ENCODE measurements at places on chromosomes 3 and 15.

GRCh38 chr15:48862705-48863104 is 15.2 kb upstream of the EID1 start:
- H3K36me3 ChIP-seq = no peaks in the 10 kb centered on the region
- H3K27ac ChIP-seq = no peak overlapping the region
- peaks cover 15% of the 10 kb centered on the region for H3K27me3 ChIP-seq
- H3K4me1 ChIP-seq = no peaks in the 10 kb centered on the region
- no peak overlapping the region for H3K4me3 ChIP-seq
- no peak for DNase-seq

DNA sequence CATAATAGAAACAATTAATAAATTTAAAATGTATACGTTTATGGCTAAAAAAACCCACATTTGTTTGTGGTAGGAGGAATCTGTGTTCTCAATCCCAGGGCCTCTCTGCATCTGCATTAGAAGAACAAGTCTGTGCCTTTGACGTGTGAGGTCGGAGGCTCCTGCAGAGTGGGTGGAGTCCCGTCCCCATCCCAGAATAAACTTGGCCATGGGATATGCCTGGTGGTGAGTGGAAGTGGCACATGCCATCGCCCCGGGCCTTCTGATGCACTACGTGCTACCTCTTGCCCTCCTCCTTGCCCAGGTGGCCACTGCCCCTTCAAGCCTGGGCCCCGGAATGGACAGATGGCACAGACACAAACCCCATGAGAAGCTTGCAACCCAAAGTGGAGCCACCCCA is 131.1 kb upstream of the NSMCE3 start:
- no peaks in the 10 kb centered on the region for H3K36me3 ChIP-seq
- no peak overlapping the region for H3K27ac ChIP-seq
- H3K4me1 ChIP-seq = no peaks in the 10 kb centered on the region
- peaks cover 33% of the 10 kb centered on the region for H3K27me3 ChIP-seq

GRCh38 chr3:40382617-40382979 is 4.4 kb upstream of the ENTPD3 start:
- peaks cover 7% of the 10 kb centered on the region for H3K4me1 ChIP-seq
- H3K27me3 ChIP-seq = peaks cover 17% of the 10 kb centered on the region
- no peak overlapping the region for H3K27ac ChIP-seq
- H3K36me3 ChIP-seq = no peaks in the 10 kb centered on the region
- H3K4me3 ChIP-seq = no peak overlapping the region

DNA sequence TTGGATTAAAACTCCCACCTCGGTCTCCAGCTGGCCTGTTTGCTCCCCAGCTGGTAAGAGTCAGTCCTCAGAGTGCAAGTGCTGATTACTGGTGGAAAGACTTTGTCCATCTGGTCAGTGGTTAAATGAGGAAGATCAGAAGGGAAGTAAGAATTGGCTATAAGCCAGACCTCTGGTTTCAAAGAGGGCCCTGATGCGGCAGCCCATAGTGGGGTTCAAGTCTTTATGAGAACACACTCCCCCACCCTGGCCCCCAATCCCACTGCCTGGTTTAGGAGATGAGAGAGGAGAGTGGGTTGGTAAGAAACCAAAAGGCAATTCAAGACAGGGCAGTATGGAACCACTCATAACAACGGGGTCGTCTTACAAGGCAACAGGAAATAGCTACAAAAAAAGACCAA is 65.0 kb downstream of the FRMD4B start:
- H3K4me1 ChIP-seq = no peaks in the 10 kb centered on the region
- peaks cover 6% of the 10 kb centered on the region for H3K36me3 ChIP-seq
- no peak overlapping the region for H3K4me3 ChIP-seq
- H3K27me3 ChIP-seq = no peaks in the 10 kb centered on the region
- no peak overlapping the region for H3K27ac ChIP-seq

GRCh38 chr15:25778161-25778560 is 85.0 kb downstream of the ATP10A start:
- peaks cover 15% of the 10 kb centered on the region for H3K36me3 ChIP-seq
- no peak overlapping the region for H3K27ac ChIP-seq
- DNase-seq = no peak
- H3K27me3 ChIP-seq = no peaks in the 10 kb centered on the region

DNA sequence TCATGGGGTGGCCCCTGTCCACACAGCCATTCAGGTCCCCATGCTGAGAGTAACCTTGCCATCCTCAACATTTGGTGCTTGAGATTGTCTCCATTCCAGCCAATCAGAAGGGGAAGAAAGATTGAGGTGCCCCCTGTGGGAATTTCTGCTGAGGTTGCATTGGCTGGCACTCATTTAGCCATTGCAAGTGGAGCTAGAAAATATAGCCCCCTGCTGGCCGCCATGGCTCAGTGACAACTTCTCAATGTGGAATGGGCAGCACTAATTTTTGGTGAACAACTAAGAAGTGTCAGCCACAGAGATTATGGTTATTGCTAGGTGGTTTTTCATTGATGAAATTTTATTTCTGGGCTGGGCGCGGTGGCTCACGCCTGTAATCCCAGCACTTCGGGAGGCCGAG is 22.0 kb downstream of the COL6A6 start:
- peaks cover 29% of the 10 kb centered on the region for H3K27me3 ChIP-seq
- no peaks in the 10 kb centered on the region for H3K4me1 ChIP-seq
- no peak overlapping the region for H3K4me3 ChIP-seq
- no peaks in the 10 kb centered on the region for H3K36me3 ChIP-seq
- DNase-seq = peak; percentile 4

DNA sequence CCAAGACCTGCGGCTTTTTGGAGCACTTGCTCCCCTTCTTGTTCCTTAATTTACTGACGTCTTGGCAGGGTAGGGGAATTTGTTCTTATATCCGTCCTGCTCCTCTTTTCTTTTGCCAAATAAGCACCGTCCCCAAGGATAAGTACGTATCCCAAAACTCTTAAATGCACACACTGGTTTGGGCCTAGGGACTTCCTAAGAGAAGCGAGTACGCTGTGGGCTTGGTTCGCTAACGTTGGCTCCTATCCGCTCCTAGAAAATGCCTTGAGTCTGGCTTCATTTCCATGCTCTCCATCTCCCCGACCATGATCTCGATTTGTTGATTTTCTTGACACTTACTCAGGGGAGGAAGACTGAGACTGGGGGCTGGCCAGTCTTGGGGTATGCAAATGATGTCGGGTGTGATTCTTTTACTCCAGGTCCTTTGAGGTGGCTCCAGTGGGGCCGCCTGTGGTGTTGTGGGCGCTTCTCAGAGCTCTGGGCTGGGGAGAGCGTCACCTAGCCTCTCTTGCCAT is 1.3 kb downstream of the MYRIP start:
- H3K27me3 ChIP-seq = peaks cover 74% of the 10 kb centered on the region
- H3K4me3 ChIP-seq = peak overlapping the region; percentile 39
- no peak for DNase-seq
- H3K27ac ChIP-seq = no peak overlapping the region

GRCh38 chr15:42118650-42119445 is 24.5 kb upstream of the PLA2G4D start:
- no peaks in the 10 kb centered on the region for H3K36me3 ChIP-seq
- H3K4me3 ChIP-seq = no peak overlapping the region
- H3K27me3 ChIP-seq = peaks cover 6% of the 10 kb centered on the region
- peaks cover 2% of the 10 kb centered on the region for H3K4me1 ChIP-seq
- no peak overlapping the region for H3K27ac ChIP-seq

- peaks cover 24% of the 10 kb centered on the region for H3K27me3 ChIP-seq
- H3K27ac ChIP-seq = no peak overlapping the region
- H3K36me3 ChIP-seq = no peaks in the 10 kb centered on the region
- DNase-seq = no peak
Measured at GRCh38 chr15:81361891-81362290, 12.1 kb downstream of the TMC3 start.

DNA sequence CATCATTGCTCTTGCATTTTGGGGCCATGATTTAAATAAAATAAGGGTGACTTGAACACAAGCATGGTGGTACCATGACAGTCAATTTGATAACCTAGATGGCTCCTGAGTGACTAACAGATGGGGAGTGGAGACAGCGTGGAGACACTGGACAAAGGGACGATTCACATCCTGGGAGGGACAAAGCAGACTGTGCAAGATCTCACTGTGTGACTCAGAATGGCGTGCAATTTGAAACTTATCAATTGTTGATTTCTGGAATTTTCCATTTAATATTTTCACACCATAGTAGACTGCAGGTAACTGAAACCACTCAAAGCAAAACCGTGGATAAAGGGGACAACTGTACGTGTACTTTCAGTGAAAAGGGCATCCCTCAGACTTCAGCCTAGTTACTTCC is 25.5 kb downstream of the MCCC1 start:
- no peak overlapping the region for H3K4me3 ChIP-seq
- peaks cover 31% of the 10 kb centered on the region for H3K36me3 ChIP-seq
- H3K27ac ChIP-seq = no peak overlapping the region
- no peaks in the 10 kb centered on the region for H3K27me3 ChIP-seq
- H3K4me1 ChIP-seq = no peaks in the 10 kb centered on the region
- no peak for DNase-seq

GRCh38 chr3:52470920-52471319 is 15.5 kb downstream of the NISCH start:
- no peak for DNase-seq
- H3K27ac ChIP-seq = no peak overlapping the region
- peaks cover 71% of the 10 kb centered on the region for H3K36me3 ChIP-seq
- H3K4me1 ChIP-seq = peaks cover 12% of the 10 kb centered on the region
- no peak overlapping the region for H3K4me3 ChIP-seq
- H3K27me3 ChIP-seq = no peaks in the 10 kb centered on the region

DNA sequence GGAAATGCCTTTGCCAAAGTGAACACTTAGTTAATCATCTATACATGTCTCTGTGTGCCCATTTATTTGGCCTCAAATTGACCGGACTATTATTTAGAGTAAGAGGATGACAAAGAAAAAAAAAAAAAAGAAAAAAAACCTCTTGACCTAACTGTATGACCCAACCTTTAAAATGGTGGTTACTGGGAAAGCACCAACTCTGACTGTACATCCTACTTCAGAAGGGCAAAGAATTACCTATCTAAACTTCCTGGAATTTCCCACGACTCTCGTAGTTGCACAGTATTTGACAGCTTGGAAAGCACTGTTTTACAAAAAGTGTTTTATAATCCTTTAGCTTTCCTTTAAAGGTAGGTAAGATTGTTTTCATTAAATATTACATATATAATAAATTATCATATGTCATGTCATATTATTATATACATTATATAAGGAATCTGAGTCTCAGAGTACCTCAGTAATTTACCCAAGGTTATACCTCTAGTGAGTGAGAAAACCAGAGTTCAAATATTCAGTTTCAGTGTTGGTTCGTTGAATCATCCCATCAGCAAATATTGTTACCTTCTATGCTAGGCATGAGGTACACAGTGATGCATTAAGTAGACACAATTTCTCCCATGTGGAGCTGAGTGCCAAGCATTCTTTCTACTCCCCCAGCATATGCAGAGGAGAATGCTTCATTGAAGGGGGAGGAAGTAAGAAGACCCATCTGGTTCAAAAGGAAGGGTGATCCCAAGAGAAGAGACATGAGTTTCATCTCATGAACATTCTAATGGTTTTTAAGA is 5.0 kb downstream of the BCL2A1 start:
- H3K36me3 ChIP-seq = peaks cover 11% of the 10 kb centered on the region
- H3K4me1 ChIP-seq = peaks cover 35% of the 10 kb centered on the region
- DNase-seq = no peak
- H3K27ac ChIP-seq = peak overlapping the region; percentile 15

DNA sequence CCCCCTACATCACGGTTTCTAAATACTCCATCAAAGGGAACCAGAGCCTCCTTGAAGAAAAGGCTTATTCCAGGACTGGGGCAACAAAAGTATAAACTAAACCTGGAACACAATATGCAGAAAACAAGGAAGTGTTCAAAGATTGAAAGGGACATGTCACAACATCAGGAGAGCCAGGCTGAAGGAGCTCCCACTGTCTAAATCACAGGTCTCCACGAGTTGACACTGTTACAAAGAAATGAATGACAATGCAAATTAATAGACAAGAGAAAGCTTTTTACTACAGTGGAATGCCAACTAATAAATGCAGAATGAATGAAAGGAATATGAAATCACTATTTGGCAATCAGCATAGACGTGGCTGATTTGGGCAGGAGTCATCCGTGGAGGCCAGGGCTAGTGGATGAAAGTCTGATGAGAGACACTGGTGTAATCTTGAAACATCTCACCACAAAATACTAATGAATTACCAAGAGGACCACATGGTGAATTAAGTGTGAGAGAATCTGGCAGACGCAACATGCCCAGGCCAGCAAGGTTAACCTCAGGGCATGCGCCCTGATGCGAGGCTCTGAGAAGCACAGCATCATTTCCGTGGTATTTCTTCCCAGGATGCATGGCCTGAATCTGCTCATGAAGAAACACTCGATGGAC is 123.8 kb upstream of the TJP1 start:
- DNase-seq = no peak
- no peak overlapping the region for H3K27ac ChIP-seq
- peaks cover 9% of the 10 kb centered on the region for H3K27me3 ChIP-seq

DNA sequence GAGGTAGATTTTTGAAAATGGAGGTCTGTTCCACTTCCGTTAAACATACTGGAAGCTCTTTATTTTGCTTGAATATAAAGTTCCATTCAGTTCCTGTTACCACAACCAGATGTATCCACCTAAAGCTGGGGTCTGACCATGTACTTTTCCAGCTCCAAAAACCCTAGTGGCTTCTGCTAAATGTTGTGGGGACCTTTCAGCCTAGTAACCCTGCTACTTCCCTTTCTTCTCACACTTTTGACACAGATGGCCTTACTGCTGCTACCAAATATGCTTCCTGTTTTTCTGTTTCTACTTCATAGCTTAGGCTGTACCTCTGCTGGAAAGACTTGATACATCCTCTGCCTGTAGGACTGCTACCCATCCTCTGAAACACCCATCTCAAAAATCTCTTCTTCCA is 87.8 kb downstream of the COL6A6 start:
- no peak overlapping the region for H3K27ac ChIP-seq
- H3K27me3 ChIP-seq = peaks cover 7% of the 10 kb centered on the region
- no peaks in the 10 kb centered on the region for H3K4me1 ChIP-seq
- DNase-seq = no peak
- H3K4me3 ChIP-seq = no peak overlapping the region

DNA sequence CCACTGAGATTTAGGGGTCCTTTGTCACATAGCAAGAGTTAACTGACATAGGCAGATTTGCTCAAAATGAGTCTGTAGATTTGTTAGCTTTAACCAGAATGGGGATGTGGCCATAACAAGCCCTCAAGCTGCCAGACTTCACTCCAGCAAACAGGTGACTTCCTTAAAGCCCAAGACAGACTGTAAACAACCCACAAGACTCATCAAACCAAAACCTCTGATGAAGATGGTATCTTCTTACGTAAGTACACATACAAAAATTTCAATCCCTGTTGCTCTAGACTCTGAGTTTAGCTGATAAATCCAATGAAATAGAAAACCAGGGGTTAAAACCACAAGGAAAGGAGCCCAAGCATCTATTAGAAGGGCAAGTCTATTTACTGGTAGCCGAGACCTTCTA is 18.2 kb upstream of the ZBTB20 start:
- H3K4me1 ChIP-seq = peaks cover 19% of the 10 kb centered on the region
- H3K27ac ChIP-seq = peak overlapping the region; percentile 86
- DNase-seq = peak; percentile 39
- no peaks in the 10 kb centered on the region for H3K36me3 ChIP-seq
- no peak overlapping the region for H3K4me3 ChIP-seq
